Muscle of leg (tissue), 16 donors: ENCODE measurements at places on chromosomes 3 and 15. TPM values are rescaled to one million over a fixed set of nuclear protein-coding genes. Genes with fewer than 3 reads are reported as not detected.

NCK1 gene
- 27.6 TPM for total RNA-seq

HMG20A gene
- 30.5 TPM for total RNA-seq

ZCWPW2 gene
- 1.3 TPM for total RNA-seq

RTP4 gene
- 0.27 TPM for total RNA-seq

ABI3BP gene
- total RNA-seq, result 189 TPM

LIPC gene
- total RNA-seq, result 0.44 TPM

PCSK6 gene
- 10.5 TPM for total RNA-seq

LCTL gene
- total RNA-seq, result not detected

LRRC49 gene
- total RNA-seq, result 13.8 TPM

SPINT1 gene
- 0.40 TPM for total RNA-seq

B3GALNT1 gene
- 20.4 TPM for total RNA-seq

CCR3 gene
- total RNA-seq, result not detected

CLEC3B gene
- 184 TPM for total RNA-seq

SOX14 gene
- not detected for total RNA-seq

PRR20G gene
- total RNA-seq, result not detected

UROC1 gene
- total RNA-seq, result 0.04 TPM

INKA1 gene
- 13.2 TPM for total RNA-seq

PRRT3 gene
- 0.75 TPM for total RNA-seq
